ENCODE measurements at places on chromosomes 3 and 15.
A peak's percentile ranks its signal among the peaks of the same experiment; 100 is the strongest.

DNA sequence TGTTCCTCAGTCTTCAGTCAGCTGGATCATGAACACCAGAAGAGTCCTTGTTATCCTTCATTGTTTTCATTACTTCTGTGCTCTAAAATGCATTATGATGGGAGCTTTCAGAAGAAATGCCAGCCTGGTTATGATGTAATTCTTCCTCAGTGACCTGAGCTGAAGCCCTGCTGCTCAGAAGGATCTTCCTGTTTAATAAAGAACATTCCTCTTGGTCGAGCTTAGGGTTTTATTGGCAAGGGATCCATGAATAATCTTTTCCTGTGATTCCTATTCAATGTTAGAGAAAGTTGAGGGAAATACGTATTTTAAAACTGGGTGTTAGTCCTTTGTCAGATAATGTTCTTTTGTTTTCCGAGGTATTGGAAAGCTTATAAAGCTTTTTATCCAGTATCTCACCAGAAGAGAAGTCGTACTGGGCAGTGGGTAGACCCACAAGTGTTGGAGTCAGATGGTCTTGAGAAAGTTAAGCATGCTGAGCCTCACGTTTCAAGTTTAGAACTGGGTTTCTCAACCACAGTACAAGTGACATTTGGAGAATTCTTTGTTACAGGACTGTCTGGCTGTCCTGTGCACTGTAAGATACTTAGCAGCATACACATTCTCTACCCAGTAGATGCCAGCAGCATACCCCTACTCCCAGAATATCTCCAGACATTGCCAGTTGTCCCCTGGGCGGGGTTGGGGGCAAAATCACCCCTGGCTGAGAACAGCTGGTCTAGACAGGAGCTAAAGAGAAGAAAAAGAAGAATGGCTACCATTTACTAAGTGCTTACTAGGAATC lies 212.3 kb upstream of the BHLHE40 start:
- DNase-seq, result no peak

GRCh38 chr3:159260049-159260662 lies 458.3 kb downstream of the MFSD1 start:
- peak; percentile 34 for DNase-seq

DNA sequence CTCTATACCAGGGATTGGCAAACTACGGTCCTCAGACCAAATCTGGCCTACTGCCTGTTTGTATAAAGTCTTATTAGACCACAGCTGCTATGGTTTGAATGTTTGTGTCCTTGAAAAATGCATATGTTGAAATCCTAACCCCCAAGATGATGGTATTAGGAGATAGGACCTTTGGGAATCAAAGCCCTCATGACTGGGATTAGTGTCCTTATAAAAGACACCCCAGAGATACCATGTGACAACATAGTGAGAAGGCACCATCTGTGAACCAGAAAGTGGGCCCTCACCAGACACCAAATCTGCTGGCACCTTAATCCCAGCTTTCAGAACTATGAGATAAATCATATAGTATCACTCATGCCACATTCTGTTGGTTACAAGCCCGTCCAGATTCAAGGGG lies 7.4 kb downstream of the HMCES start:
- no peak for DNase-seq

DNA sequence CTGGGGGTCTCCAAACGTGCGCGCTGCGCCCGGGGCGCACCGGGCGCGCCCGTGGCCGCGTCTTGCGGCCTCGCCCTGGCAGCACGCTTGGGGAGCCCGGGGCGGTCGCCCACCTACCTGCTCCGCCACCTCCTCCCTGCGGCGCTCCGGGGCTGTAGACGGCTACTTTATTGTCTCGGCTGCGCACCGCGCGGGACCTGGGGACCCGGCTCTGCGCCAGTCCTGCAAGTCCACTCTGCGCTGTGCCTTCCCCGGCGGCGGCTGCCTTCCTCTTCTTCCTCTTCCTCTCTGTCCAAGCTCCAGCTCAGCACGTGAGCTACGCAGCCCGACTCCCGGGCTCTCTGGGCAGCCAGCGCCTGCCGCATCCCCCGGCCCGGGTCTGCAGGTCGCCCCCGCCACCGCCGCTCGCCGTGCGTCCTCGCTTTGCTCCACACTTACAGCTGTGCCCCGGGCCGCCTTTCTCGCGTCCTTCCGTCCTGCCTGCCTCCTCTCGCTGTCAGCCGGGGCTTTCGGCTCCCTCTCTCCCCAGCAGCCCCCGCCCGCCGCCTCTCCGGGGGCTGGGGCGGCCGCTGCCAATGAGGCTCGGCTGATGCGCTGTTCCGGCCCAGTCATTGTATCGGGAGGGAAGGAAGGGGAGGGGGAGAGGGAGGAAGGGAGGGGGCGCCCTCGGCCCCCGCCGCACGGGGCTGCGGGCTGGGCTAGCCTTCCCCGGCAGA lies 156.4 kb upstream of the FRMD4B start:
- DNase-seq, result no peak

DNA sequence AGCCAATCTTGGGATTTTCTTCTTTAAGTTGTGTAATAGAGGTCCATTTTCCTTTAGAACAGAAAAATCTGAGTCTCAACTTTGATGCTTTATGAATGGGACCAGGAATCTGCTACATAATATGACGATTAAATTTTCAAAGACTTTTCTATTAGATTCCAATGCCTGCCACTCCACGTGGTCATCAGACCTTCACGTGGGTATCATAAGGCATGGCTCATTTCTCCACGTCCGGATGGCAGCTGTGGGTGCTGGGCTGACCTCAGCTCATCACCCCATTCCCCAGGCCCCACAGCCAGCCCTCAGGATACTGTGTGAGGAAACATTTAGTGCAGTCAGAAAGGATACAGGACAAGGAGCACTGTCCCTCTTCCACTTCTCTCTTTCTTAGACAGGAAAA lies 159.7 kb downstream of the SEMA6D start:
- DNase-seq, result no peak

- DNase-seq, result no peak
Measured at GRCh38 chr3:162152636-162153035, 656.0 kb downstream of the OTOL1 start.

DNA sequence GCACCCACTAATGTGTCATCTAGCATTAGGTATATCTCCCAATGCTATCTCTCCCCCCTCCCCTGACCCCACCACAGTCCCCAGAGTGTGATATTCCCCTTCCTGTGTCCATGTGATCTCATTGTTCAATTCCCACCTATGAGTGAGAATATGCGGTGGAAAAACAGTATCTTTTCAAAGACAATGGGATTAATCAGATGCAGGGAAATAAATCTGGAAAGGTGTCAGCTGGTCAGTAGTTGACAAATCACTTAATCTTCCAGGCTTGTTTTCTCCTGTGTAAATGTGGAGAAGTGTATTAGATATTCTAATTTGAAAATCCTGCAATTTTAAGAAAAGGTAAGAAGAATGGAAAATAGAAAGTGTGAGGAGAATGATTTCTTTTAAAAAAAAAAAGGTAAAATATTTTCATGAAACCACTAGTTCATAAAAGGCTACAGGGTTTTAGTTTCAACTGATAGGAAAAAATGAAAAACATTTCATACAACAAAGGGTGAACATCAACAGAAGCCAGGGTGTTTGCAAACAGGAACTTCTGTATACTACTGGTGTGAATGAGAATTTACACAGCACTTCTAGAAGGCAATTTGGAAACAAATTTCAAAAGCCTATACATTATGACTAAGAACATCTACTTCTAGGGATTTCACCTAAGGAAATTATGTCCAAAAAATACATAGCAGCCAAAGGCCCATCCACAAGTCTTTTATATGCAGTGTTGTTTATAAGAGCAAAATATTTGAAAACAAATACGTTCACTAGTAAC lies 113.5 kb downstream of the CBLB start:
- DNase-seq, result no peak

DNA sequence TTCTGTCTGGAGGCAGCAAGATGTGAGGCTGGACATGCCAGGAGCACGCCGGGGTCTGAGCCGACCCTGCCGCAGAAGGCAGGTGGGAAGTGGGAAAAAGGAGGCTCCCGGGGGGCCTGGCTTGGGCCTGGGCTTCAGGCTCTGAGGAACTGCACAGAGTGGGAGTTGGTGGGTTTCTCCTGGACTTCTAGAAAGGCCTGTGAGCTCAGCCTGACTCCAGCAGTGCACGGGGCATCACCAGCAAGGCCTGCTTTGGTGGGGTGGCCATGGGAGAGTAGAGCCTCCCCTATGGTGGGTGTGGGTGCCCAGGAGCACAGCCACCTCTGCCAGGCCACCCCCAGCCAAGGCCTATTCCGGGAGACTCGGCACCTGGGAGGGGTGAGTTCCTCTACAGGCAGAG lies 18.1 kb upstream of the SLC41A3 start:
- DNase-seq, result no peak

DNA sequence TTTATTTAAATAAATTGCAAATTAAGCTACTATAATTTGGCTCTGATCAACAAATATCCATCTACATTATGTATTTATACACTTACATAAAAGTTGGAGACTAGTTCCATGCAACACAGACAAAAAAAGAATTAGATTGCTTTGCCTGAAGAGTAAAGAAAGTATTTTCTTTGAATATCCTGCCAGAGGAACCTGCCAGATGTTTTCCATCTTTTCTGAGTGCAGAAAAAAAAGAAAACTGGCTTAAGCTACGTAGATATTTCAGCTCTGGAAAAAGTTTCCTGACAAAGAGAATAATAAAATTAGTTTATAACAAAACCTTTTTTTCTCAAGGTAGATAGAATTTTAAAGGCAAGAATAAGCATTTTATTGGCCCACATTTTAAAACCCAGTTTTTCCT lies 607.5 kb upstream of the NAALADL2 start:
- no peak for DNase-seq

DNA sequence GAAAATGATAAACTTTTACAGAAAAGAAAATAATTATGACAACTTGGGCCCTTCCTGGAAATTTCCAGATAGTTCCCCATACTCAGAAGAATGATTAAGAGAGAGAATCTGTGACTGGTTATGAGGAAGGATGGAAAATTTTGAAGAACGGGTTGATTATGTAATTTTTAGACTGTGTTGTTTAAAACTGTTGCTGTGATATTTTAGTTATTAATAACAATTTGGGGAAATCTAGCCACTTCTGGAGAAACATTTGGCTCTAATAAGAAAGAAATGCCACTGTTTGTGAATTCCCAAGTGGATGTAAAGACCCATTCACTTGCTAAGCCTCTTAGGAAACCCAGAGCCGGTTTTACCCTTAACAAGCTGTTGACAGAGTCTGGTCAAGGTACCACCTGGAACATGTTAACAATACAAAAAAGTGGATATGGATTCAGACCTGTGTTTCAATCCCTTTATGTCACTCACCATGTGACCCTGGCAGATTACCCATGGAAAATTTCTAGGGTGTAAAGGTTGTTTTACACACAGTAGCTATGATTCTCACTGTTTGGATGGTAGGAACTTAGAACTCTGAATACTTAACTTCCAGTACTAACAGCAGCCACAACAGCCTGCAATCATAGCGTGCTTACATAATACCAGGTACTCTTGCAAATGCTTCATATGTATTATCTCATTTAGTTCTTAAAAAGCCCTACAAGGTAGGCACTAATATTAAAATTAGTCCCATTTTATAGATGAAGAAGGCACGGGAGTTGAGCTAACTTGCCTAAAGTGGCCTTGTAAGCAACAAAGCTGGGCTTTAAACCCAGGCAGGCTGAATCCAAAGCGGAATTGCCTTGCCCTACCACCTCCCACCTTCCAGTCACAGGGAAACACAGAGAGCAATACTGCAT lies 32.0 kb downstream of the ZBTB38 start:
- peak; percentile 50 for DNase-seq

DNA sequence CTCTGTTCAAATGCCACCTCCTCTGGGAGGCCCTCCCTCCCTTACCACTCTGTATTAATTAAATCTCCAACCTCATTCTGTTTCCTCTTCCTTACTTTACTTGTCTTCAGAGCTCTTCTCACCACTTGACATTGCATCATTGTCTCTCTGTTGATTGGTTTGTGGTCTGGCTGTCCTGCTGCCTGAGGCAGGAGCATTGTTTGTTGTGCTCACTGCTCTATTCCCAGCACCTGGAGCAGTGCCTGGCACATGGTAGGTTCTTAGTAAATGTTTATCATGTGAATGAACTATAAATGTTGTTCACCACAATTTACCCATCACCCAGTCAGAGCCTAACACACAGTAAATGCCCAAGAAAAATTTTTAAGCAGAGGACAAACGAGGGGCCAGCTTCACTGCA lies 6.7 kb upstream of the BFSP2 start:
- no peak for DNase-seq

GRCh38 chr3:192129586-192129985 lies 597.8 kb downstream of the FGF12 start:
- no peak for DNase-seq

- no peak for DNase-seq
Measured at GRCh38 chr3:36954452-36955134, 9.7 kb upstream of the TRANK1 start.
